Activated CD4-positive, alpha-beta T cell treated with anti-CD3 and anti-CD28 coated beads, Interleukin-10, Interleukin-2, amounts not matched to agents 100 ng/mL and 50 ng/mL, durations not matched to agents 16 hours and 8 hours (primary cell): ENCODE measurements at places on chromosomes 7 and 10.
A peak's percentile ranks its signal among the peaks of the same experiment; 100 is the strongest.

DNA sequence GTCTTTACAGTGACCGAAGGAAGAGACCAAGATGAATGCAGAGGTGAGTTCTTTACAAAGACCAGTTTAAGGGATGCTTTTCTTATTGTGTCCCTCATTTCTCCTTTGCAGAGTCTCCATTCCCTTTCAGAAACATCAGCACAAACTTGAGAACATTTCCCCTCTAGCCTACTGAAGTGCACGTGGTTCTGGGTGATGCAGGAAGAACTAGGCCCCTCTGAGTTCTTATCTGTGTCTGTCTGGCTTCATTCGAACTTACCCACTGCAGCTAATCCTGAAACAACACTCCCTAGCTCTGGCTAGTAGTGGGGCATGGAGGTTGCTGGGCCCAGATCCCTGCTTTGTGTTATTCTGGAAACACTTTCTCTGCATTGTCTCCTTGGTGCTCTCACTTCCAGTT lies 12.6 kb downstream of the BLVRA start:
- no peak for DNase-seq

- peak; percentile 42 for DNase-seq
Measured at GRCh38 chr7:30390736-30391636, 87.6 kb downstream of the NOD1 start.

DNA sequence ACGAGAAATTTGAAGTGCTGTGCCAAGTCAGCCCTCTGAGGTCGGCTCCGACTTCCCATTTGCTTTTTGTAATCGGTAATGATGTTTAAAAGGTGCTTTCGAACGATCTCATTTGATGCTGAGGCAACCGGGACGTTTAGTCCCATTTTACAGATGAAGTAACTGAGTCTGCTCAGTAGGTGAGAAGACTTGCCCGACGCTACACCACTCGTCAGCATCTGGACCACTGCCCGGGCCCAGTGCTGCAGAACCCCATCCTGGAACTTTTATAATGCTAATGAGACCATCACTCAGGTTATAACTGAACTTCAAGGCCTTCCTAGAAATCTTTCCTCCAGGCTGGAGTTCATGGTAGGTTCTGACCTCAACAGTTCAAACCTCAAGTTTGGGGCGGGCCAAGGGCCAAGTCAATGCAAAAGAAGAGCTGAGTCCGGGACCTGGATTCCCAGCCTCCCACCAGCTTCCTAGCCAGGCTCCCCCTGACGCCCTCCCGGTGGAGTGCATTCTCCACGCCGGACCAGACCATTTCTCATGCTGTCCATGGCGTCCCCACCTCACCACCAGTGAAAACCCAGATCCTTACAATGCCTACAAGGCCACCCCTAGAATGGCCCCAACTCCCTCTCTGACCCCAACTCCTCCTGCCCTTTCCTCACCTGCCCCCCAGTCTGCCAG lies 699 bp upstream of the PDLIM1 start:
- no peak for DNase-seq

GRCh38 chr10:117133273-117134055 lies 4.6 kb downstream of the VAX1 start:
- no peak for DNase-seq

GRCh38 chr7:28961972-28962371 lies 3.8 kb upstream of the TRIL start:
- DNase-seq, result no peak

GRCh38 chr7:158695726-158696452 lies 8.7 kb downstream of the NCAPG2 start:
- peak; percentile 40 for DNase-seq

- no peak for DNase-seq
Measured at GRCh38 chr7:46847126-46847525, 734.8 kb downstream of the TNS3 start.

- DNase-seq, result no peak
Measured at GRCh38 chr10:119112056-119112455, 8.1 kb downstream of the DENND10 start.

DNA sequence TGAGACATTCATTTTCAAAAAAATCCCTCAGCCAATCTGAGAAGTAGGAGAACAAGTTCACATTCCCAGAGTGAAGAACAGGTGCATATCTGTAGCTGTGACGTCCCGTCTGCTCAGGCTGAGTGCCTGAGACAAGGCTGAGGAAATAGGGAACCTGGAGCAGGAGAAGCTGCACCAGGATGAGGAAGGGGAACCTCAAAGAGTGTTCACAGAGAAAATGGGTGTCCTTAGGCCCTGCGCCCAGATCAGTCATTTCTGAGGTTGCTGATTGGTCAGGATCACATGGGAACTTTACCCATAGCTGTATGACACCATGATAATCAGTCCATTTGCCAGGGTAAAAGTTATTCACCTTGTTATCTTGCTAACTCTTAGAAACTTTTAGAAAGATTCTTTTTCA lies 34.2 kb upstream of the TARP start:
- no peak for DNase-seq

GRCh38 chr7:3806516-3806915 lies 505.5 kb downstream of the SDK1 start:
- no peak for DNase-seq

DNA sequence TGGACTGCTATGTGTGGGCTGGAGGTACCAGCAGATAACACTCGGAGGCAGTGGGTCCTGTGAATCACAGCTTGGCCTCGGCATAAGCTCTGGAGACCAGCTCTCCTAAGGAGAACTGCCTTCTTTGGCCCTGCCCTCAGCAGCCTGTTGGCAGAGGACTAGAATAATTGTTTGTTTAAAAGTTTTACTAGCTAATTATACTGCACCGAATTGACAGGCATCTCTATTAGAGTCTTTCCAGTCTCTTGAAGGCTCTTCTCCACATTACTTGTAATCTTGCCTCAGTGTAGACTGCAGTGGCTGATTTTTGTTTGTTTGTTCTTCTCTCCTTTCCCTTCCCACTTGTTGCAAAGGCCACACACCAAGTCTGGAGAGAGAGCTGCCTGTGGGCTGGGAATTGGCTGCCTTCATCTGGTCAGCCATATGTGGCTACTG lies 183.2 kb downstream of the AUTS2 start:
- DNase-seq, result no peak

GRCh38 chr7:73431041-73431835 lies 2.3 kb upstream of the FZD9 start:
- no peak for DNase-seq

GRCh38 chr10:43078986-43079273 lies 2.1 kb downstream of the RET start:
- DNase-seq, result peak; percentile 43

- DNase-seq, result no peak
Measured at GRCh38 chr7:51251290-51251689, 65.3 kb downstream of the COBL start.

DNA sequence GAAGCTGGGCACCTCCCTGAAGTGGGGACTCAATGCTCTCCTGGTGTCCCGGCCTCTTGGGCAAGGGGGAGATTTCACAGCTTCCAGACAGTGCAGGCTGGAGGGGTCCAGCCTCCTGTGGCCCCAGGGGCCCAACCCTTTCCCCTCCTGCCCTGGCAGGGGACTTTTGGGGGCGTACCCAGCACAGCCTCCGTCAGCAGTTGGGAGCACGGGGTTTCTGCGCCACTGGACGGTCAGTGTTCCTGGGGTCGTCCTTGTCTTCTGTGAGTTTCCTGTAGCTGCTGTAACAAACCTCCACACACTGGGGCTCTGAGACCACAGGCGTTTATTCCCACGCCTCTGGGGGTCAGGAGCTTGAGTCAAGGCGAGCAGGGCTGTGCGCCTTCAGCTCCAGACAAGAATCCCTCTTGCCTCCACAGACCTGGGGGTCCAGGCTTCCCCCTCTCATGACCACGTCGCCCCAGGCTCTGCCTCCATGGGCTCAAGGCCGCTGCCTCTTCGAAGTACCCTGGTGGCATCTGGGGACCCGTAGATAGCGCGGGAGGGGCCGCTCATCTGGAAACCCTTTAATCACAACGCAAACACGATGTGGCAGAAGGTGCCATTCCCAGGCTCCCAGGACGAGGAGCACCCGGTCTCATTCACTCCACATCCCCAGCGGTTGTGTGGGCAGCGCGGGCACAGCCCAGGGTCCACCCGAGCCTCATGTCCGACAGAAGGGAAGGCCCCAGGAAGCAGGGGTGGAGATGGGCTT lies 14.0 kb downstream of the PWWP2B start:
- DNase-seq, result no peak

DNA sequence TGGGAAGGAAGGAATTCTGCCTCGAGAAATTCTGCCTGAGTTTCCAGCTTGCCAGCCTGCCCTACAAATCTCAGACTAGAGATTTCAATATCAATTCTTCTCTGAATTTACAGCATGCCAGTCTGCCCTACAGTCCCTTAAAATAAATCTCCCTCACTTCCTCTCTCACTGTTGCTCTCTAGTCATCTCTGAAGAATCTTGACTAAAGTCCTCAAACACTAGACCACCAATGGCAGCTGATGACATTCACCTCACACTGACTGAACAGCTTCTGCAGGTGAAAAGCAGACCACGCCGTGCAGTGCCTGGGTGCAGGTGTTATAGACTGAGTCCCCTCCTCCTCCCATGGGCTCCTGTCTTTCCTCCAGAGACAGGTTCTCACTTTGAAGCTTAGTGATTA lies 30.4 kb downstream of the PPP1R3C start:
- DNase-seq, result no peak

- DNase-seq, result no peak
Measured at GRCh38 chr7:27148756-27149641, 1.4 kb upstream of the HOXA6 start.

DNA sequence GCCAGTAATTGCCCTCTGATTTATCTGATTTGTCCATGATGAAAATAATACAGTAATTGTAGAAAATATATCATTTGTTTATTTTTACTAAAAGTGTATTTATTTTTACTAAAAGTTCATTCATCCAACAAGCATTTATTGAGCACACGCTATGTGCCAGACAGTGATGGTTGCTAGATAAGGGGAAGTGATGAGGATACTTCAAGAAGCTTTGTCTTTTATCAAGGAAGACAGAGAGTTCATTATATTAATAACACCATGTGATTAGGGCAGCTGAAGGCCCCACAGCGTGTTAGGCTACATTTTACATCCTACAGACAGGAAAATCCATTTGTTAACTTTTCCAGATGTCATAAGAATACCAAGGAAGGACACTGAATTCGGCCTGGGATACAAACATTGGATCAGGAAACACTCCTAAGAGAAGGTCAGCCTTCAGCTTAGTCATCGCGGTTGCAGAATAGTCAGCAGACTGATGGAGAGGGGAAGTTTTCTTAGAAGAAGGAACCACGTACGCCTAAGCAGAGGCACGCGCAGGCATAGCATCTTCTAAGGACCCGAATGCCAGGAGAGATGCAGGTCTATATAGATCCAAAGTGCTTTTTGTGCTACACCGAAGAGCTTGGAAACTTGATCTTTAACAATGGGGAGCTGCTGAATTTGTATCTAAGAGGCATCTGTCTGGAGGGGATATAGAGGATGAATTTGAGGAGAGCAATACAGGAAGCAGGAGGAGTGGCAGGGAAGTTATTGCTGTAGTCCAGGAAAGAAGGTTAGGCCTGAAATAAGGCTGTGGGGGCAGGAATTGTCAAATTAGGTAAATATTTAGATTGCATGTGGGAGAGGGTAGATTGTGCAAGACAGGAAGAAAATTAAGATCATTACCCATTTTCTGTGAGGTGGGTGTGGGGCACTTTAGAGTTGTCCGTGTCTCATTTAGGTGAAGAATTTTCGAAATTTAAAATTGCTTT lies 85.7 kb downstream of the LRGUK start:
- DNase-seq, result no peak

DNA sequence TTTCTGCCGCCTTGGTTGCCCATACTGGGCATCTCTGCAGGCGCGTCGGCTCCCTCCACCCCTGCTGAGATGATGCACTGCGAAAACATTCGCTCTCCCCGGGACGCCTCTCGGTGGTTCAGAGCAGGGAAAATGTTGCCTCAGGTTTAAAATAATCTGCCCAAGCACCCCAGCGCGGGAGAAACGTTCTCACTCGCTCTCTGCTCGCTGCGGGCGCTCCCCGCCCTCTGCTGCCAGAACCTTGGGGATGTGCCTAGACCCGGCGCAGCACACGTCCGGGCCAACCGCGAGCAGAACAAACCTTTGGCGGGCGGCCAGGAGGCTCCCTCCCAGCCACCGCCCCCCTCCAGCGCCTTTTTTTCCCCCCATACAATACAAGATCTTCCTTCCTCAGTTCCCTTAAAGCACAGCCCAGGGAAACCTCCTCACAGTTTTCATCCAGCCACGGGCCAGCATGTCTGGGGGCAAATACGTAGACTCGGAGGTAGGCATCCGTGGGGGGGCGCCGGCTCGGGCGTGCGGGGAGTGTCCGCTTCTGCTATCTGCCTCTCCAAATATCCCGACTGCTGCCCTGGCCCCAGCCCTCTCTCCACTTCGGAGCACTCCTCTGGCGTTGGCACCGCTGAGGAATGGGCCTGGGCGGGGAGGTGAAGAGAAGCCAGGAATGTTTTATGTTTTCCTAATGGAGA lies at the start of gene CAV1:
Gene CAV1 (plus strand): TSS at position 428 of the 689 bp plus-strand sequence. CDS start 27 bp downstream, at position 455.
- peak; percentile 26 for DNase-seq

DNA sequence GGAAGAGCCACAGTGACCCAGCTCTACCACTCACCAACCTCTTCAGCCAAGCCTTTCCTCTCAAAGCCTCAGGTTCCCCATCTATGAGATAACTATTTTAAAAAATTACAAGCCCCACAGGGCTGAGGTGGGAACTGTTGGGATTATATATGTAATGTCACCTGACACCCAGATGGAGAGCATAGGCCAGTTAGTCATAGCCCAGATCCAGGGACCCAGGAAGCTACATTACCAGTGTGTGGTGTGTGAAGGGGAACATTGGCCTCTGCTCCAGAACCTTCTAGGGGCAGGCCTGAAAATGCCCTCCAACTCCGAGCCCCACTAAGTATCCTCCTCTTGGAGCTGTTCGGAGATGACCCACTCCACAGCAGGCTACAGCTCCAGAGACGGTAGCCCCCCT lies 162.4 kb downstream of the NRF1 start:
- no peak for DNase-seq
